NCI-H460 (cell line): ENCODE measurements at places on chromosomes 4 and X. TPM values are rescaled to one million over a fixed set of nuclear protein-coding genes. Genes with fewer than 3 reads are reported as not detected.

The CSN1S1 gene
- total RNA-seq = not detected in 2 replicates

The ZFYVE28 gene
- total RNA-seq = 7.1 and 10.0 TPM in 2 replicates

The SMAD1 gene
- 17.4 and 23.1 TPM in 2 replicates for total RNA-seq

The WFS1 gene
- 4.5 and 4.6 TPM in 2 replicates for total RNA-seq

The HSD17B11 gene
- 57.0 and 64.3 TPM in 2 replicates for total RNA-seq

The HHIP gene
- 0.02 and 0.09 TPM in 2 replicates for total RNA-seq

The RNF150 gene
- total RNA-seq = 0.35 and 0.40 TPM in 2 replicates
